Hematopoietic multipotent progenitor cell (in vitro differentiated cells): ENCODE measurements at places on chromosomes 2 and 18. TPM values are rescaled to one million over a fixed set of nuclear protein-coding genes. Genes with fewer than 3 reads are reported as not detected.

PRKAG3 gene
- total RNA-seq, result not detected

SERPINB5 gene
- total RNA-seq, result not detected

MAPK4 gene
- total RNA-seq, result not detected

CD207 gene
- total RNA-seq, result not detected

KANSL3 gene
- total RNA-seq, result 72.7 TPM

UGT1A8 gene
- under 0.01 TPM for total RNA-seq

- no peak for DNase-seq
These were observed 68.1 kb downstream of the EN1 start for GRCh38 chr2:118779362-118779761.

- DNase-seq, result no peak
These were observed 22.9 kb upstream of the GNAL start for GRCh38 chr18:11666176-11666575.

DNA sequence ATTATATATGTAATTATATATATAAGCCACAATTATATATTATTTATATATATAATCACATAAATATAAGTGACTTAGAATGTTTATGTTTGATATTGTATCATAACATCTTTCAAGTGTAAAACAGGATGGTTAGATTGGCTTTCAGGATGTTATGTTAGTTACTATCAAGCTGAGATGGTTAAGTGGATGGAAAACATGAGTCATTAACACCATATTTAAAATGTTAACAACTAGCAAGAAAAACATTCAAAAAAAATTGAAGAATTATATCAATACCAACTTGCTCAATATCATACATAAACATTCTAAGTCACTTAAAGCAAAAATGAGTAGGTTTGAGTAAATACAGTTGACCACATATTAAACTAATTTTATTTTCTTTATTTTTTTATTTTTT is 21.8 kb upstream of the RAB27B start:
- DNase-seq, result peak; percentile 36

DNA sequence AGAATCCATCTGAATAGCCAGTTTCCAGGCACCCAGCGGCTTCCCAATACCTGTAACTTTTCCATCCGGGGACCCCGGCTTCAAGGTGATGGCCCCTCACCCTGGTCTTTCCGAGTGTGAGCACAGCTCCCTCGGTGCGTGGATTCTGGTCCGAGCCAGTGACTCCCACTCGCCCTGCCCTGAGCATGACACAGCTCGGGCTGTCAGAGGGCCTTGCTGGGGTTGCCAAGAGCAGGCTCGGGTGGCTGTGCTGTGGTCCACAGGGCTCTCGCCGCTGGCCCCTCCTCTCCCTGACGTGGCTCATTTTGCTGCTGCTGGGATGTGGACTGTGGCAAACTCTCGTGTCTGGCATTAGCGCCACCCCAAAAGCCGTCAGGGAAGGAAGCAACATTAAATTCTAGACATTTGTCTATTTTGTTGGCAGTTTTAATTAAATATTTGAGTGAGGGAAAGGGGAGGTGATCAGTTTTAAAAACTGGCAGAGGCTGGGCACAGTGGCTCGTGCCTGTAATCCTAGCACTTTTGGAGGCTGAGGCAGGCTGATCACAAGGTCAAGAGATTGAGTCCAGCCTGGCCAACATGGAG is 5.6 kb upstream of the ESPNL start:
- DNase-seq, result no peak

DNA sequence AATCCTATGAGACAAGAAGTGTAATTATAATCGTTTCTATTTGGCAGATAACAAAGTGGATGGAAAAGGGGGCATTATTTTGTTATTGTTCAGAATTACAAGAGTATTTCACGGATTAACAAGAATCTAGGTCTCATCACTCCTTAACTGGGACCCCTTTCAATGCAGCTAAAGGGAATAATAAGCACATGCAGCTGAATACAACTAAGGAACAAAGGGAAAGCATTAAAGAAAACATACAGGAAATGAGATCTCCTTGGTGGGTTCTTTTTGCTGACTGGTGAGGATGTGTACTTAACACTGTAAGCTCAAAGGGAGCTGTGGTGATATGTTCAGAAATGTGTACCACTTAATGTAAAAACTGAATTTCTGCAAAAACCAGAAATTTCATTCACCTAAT is 140.5 kb upstream of the WDSUB1 start:
- DNase-seq, result no peak
